CD8-positive, alpha-beta memory T cell (primary cell): ENCODE measurements at places on chromosomes 16 and 17.

- no peak for DNase-seq
Observed at GRCh38 chr17:70307430-70308225, 138.3 kb downstream of the KCNJ2 start.

GRCh38 chr16:78353640-78354275 is 254.3 kb downstream of the WWOX start:
- DNase-seq = no peak

DNA sequence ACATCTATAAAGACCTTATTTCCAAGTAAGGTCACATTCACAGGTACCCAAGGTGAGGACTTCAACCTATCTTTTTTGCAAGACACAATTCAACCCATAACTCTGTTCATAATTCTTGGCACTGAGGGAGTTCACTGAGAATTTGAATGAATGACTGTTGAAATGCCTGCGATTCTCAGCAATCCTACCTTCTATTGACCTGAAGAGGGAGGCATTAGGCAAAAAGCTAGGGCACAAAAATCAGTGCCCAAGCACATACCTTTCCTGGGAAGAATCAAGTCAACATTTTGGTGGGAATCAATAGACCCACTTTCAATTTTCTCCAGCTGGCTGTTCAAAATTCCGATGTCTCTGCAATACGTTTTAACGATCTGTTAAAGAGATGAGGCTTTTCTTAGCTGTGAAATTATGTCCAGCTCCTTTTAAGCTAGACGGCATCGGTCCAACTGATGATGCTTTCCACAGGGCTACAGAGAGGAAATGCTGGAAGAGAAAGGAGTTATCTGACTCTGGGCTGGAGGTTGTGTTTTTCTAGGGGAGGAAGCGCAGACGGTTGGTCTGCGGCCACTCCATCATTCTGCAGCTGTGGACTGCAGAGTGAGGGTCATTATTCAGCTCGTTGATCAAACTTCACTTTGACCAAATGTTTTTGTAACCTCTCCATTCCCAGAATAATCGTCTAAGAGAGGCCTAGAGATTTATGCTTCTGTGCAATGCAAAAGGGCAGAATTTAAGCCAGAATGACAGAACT is 25.2 kb downstream of the BCO1 start:
- no peak for DNase-seq

- DNase-seq = no peak
Observed at GRCh38 chr16:13378151-13378550, 476.8 kb downstream of the SHISA9 start.

GRCh38 chr17:67679225-67679624 is 38.5 kb upstream of the NOL11 start:
- no peak for DNase-seq

DNA sequence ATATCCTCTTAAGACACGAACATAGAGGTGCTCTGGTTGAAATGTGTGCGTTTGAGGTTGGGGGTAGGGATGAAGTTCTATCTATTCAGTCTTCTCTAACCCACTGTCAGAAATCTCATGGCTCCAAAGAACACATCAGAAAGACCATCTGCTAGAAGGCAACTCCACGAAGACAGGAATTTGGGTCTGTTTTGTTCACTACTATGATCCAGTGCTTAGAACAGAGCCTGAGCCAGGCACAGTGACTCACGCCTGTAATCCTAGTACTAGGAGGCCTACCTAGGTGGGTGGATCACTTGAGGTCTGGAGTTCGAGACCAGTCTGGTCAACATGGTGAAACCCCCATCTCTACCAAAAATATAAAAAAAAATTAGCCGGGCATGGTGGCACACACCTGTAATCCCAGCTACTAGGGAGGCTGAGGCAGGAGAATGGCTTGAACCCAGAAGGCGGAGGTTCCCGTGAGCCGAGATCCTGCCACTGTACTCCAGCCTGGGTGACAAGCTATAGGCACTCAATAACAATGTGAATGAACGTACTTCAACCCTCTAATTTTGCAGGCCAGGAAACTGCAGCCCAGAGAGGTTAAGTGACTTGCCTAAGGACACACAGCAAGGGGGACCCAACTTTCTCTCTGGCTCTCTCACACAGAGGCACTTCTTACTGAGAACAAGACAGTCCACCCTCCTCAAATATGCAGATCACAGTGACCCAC is 2.3 kb downstream of the CASKIN2 start:
- no peak for DNase-seq

- DNase-seq = peak; percentile 15
Observed at GRCh38 chr16:28495098-28495793, 803 bp downstream of the APOBR start.

- no peak for DNase-seq
Observed at GRCh38 chr17:45022288-45022648, 29.2 kb downstream of the DCAKD start.

GRCh38 chr16:30179195-30179594 is 4.2 kb upstream of the CORO1A start:
- no peak for DNase-seq

DNA sequence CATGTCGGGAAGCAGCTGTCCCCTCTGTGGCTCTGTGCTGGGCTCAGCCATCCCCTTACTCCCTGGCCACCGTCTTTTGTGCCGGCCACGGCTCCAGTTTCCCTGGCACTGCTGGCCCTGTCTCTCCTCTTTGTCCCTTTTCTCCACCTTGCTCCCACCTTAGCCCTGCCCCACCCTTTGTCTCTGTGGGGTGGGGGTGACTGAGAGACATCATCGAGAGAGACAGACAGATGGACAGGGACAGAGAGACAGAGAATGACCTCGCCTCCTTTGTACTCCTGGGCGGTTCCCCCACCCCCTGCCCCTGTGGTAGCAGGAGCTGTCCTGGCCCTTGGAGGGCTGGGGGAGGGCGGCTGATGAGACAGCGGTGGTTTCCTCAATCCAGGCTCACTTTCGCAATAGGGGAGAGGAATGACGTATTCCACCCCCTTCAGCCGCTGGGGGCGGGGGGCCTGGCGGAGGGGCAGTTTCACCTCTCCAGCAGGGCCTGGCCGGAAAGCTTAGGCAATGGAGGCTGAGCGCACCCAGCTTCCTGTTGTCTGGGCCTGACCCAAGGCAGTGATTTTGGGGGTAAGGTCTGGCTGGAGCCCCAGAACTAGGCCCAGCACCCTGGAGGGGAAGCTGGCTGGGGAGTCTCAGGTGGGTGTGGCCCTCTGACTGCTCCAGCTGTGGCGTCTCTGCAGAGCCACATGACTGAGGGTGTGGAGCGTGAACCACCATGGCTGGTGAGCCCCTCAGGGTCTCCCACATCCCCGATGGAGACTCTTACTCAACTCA is 7.3 kb downstream of the FMNL1 start:
- peak; percentile 85 for DNase-seq

DNA sequence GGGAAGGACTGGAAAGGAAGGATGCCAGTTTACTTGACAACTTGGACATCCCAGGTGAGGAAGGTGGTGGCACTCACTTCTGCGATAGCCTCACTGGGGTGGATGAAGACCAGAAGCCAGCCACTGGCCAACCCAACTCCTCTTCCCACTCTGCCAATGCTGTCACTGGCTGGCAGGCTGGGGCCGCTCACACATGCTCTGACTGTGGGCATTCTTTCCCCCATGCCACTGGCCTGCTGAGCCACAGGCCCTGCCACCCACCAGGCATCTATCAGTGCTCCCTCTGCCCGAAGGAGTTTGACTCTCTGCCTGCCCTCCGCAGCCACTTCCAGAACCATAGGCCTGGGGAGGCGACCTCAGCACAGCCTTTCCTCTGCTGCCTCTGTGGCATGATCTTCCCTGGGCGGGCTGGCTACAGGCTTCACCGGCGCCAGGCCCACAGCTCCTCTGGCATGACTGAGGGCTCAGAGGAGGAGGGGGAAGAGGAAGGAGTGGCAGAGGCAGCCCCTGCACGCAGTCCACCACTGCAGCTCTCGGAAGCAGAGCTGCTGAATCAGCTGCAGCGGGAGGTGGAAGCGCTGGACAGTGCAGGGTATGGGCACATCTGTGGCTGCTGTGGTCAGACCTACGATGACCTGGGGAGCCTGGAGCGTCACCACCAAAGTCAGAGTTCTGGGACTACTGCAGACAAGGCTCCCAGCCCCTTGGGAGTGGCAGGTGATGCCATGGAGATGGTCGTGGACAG is 4.5 kb downstream of the ZNF646 start:
- DNase-seq = no peak

GRCh38 chr17:75542229-75542628 is 16.7 kb downstream of the LLGL2 start:
- no peak for DNase-seq

DNA sequence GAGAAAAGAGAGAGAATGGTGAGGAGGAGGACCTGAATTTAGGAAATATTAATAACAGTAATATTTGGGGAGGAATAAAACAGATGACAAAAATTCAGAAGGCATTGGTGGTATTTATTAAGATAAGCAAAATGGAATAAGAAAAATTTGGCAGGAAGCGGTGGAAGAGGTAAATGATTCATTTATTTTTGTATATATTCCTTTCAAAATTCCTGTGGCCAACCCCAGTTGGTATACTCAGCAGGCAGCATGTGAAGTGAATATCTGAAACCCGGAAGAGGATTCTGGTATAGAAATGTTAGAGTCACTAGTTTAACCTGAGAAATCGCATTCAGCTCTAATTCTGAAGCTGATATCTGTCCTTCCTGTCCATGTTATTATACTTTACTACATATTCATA is 792.0 kb downstream of the KCNJ2 start:
- DNase-seq = no peak

- no peak for DNase-seq
Observed at GRCh38 chr17:72426948-72427760, 306.3 kb downstream of the SOX9 start.

DNA sequence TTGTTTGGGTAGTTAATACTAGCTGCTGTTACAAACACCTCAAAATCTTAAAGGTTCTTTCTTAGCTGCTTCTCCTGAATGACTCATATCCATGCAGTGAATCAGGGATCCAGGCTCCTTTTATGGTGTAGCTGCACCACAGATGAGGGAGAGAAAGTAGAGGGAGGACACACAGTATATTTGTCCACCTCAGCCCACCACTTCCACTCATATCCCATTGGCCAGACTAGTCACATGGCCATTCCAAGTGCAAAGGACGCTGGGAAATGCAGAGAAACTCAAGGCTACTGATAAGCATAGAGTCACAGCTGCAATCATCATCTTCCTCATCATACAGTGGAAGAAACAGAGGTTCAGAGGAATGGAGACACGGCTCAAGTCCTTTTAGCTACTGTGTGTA is 63.8 kb downstream of the GSG1L start:
- DNase-seq = no peak

GRCh38 chr16:4534151-4534790 is 4.3 kb downstream of the CDIP1 start:
- DNase-seq = peak; percentile 31

DNA sequence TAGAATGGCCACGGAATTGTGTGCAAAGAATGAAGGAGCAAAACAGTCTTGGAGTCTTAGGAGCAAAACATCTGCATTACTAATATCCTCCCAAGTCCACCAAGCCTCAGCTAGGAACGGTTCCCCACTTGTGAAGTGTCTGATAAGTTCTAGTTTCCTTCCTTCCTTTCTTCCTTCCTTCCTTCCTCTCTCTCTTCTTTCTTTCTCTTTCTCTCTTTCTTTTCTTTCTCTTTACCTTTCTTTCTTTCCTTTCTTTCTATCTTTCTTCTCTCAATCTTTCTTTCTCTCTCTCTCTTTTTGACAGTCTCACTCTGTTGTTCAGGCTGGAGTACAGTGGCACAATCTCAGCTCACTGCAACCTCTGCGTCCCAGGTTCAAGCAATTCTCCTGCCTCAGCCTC is 160.8 kb downstream of the FOXL1 start:
- no peak for DNase-seq

DNA sequence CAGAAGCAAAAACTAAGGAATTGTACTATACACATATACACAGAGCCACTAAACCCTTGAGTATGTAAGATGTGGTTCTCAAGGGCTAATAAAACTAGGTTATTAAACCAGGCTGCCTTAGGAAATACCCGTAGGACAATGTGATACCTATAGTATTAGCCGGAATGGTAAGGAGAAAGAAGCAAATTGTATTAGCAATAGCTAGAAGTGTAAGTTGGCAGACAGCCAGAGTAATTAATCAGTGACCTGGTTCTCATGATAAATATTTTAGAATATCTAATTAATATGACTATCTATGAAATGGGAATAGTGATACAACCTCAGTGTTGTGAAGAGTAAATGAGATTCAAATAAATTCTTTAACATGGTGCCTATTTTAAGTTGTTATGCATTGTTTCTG is 18.6 kb downstream of the GDPD1 start:
- DNase-seq = no peak

DNA sequence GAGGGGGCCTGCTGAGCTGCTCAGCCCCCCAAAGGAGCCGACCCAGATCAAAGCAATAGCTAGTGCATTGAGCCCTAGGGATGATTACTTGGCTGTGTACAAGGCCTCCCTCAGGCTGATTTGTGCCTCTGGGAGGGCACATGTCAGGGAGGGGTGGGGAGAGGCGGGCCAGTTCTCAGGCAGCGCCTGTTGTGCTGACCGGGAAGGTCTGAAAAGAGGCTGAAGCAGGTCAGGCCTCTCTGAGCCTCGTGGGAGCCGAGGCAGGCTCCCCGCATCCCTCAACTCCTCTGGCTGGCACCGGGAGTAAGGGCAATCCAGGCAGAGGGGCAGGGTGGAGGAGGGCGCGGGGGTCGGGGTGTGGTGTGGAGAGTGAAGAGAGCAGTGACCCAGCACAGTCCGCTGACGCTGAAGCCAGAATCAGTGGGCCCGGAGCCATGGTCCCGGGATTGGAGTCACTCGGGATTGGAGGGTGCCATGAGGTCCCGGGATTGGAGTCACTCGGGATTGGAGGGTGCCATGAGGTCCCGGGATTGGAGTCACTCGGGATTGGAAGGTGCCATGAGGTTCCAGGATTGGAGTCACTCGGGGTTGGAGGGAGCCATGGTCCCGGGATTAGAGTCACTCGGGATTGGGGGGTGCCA is 3.0 kb downstream of the DCXR start:
- DNase-seq = no peak

GRCh38 chr17:28381141-28381825 is 9.8 kb downstream of the SARM1 start:
- no peak for DNase-seq

- no peak for DNase-seq
Observed at GRCh38 chr17:19312406-19312805, 50.1 kb downstream of the B9D1 start.

DNA sequence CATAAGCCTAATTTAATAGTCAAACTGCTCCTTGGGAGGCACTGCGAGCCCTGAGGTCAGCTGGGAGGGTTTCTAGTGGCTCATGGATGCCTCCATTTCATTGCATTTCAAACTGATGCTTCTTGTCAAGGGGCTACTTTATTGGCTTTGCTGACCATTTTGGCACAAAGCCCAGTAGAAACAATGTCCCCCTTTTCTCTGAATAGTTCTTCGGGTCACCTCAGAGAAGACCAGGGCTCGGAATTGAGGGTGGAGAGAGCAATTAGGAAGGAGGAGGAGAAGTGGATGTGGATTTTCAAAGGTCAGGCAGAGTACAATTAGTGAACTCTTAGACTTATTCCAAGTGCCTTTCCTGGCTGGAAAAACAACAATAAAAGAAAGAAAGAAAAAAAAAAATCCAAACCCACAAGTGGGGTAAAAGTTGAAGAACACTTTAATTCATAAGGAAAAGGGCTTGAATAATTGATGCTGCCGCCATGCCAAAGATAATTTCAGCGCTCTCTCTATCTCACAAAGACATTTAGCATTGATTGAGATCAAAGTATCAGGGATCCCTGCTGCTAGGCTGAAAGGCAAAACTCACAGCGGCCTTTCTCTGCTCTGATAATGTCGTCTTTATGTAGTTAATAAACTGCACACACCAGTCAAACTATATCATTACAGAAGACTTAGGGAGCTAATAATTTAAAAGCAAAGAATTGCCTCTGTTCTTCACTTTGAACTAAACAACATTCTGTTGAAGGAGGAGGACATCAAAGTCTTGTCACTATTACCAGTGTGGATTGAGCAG is 122.7 kb downstream of the RGS9 start:
- DNase-seq = no peak
